ENCODE measurements at places on chromosomes 5 and 9.

GRCh38 chr9:87944682-87945081, 26.9 kb downstream of the SPATA31C1 start:
- DNase-seq: no peak

- DNase-seq: no peak
Observed at GRCh38 chr5:90355635-90356034, 53.9 kb downstream of the CETN3 start.

DNA sequence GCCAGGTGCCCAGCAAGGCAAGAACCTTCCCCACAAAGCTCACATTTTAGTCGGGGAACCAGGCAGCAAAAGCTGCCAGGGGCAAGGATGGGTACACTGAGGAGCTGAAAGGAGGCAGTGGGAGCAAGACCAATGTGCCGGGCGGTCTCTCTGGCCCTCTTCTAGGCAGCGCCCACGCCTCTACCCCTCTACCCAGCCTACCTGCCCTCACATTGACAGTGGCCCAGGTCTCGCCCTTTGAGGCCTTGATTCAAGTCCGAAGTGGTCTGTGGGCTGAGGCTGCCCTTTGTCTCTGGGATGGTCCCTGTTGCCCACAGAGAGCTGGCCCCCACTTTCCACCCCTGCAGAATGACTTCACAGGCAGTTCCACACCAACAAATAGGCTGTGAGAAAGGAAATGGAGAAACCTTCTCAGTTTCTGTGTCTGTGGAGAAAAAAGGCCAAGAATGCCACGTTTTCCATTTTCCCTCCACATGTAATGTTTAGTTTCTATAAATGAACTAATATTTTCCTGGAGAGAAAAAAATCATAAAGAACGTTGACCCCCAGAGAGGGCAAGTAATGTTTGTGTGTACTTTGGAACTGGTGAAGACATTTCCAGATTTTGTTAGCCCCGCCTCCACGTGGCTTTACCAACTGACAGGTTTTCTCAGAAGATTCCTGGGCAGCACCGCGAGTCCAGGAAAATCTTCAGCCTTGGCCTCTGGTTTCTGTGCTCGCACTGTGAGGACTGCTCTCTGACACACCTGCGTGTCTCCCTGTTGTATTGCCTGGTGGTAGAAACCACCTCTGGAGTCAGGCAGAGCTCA, 57.4 kb upstream of the ANGPTL2 start:
- DNase-seq: no peak

DNA sequence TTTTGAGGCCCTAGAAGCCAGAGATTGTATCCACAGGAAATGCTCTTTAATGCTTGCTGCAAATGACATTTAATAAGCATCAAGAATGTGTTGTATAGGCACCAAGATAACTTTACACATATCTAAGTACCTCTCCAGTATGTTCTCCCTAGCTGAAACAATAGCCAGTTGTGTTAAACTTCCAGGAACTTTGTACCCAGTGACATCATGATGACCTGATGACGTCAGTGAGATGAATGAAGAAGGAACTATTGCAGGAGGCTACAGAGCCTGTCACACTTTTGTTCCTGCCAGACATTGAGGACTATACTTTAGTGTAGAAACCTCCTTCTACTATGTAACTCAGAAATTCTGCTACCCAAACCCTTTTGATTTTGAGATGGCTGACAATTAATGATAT, 129.8 kb downstream of the CD180 start:
- DNase-seq: no peak

DNA sequence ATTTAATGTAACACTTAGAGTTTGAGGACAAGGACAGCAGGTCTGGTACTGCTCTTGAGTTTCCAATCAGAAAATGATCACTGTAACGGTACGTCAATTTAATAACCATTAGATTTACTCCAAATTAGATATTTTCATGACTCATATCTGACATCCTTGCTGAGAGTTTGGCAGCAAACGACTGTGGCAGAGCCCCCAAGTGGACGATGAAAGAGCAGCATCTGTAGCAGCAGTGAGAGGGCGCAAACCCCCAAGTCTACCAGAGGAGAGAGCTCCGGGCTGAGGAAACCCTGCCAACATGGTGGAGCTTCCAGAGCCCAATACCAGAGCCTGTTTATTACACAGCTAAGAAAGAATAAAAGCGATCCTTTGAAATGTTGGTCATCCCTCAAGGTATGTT, 73.2 kb upstream of the EPB41L4A start:
- DNase-seq: no peak

GRCh38 chr9:107105784-107106183, 177.3 kb upstream of the RAD23B start:
- no peak for DNase-seq

DNA sequence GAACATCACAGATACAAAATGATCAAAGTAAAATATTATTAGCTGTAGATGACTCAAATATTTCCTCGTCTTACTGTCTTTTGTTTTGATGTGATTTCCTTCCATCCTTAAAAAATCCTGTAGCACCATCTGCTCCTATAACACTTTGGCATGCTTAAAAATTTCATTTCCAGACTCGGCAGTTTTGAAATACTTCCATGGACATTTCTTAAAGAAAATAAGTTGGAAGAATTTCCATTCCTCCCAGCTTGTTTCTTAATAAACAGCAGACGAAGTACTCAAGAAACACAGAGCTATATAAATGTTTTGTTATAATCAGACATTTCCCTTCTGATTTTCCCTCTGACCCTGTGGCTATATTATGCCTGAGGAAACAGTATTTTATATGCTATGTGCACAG, 41.2 kb upstream of the SVEP1 start:
- no peak for DNase-seq

- no peak for DNase-seq
Observed at GRCh38 chr5:102590467-102590866, 91.7 kb upstream of the SLCO6A1 start.

DNA sequence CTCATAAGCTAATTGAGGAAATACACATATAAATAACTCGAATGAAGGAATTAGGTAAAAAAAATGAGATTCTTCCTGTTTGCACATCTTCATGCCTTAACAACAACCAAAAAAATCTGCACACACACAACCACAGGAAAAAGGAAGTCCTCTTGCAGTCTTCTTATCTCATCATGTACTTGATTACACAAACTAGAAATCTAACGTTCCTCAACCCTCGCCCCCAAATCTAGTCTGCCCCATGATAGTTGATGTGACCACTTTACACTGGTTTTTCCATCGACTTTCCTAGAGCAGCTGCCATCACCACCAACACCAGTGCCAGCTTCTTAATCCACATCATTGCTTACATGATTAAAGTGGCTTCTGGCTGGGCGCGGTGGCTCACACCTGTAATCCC, 31.2 kb upstream of the RNU6ATAC start:
- DNase-seq: no peak

DNA sequence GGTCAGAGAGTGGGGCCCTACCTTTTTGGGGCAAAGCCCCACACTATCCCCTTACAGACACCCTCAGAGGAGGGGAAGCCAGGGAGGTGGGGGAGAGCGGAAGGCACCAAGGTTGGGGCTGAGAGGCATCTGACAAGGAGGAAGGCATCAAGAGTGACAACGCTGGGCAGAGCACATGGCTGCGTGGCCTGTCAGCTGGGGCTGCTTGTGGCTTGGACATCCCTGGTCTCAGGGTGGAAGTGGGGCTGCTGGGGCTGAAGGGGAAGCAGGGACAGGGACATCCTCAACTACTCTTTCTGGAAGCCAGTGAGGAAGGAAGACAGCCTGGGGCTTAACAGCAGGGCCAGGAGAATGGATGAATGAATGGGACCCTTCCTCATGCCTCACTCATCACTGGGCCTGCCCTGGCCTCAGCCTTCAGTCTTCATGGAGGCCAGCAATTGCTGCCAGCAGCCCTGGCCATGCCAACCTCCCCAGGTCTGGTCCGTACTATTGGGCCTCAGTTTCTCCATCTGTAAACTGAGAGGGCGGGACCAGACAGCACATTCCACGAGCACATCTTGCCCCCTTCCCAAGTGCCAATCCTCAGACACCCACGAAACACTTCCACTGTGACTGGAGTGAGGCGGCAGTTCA, 993 bp upstream of the RALGDS start:
- no peak for DNase-seq

- no peak for DNase-seq
Observed at GRCh38 chr5:80150731-80151130, 105.1 kb downstream of the SERINC5 start.

- DNase-seq: no peak
Observed at GRCh38 chr5:20445326-20445860, 457.4 kb upstream of the CDH18 start.

GRCh38 chr5:133397990-133398645, 214.2 kb downstream of the FSTL4 start:
- DNase-seq: no peak

DNA sequence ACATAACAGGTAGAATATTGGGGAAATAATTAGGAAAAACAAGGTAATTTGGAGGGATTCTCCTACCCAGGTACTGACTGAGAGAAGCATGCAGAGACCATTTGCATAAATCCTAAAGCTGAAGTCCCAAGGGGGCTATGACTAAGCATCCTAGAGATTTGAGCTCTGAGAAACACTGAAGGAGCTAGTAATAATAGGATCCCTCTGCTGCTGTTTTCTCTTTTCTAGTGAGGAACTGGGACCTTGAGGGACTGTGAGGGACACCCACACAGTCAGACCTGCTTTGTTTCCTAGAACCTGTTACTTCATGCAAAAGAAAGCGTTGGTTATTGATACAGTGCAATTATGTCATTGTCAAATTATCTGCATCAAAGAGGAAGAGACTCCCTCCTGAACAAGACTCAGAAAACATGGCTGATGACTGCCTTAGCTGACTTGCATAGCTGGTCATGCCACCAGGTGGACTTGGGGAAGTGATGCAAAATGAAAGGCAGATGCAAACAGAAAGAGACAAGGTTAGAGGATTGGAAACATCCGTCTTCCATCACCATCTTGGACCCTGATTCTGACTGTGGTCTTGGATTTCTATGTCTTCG, 335.4 kb downstream of the NTRK2 start:
- DNase-seq: no peak

DNA sequence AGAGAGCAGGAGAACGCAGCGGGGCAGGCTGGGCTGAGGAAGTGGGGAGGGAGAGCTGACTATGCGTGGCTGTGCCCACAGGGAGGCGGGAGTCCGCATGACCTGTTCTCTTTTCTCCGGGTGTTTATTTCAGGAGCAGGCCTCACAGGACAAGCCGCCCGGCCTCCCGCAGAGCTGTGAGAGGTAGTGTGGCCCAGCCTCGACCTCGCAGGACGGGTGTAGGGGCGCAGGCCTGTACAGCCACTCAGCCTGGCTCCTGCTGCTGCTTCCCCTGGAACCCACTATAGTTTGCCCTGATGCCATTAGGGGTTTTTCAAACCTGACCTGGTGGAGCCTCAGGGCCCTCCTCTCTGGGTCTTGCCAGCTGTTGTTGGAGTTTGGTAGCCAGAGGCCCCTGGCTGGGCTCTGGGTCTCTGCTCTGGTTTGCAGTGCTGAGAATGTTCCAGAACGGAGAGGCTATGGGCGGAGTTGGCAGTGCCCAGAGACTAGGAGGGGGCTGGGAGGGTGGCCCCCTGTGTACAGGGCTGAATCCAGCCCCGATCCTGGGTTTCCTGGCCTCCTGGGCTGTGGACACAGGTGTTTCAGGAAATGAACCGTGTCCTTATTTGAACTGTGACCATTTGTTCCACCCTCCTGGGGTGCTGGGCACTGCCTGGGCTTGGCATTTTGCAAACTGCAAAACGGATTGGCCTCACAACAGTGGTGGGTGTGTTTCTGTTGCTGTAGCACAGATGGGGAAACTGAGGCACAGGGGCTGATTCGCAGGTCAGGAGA, 78.8 kb downstream of the WNK2 start:
- no peak for DNase-seq

All from NCI-H1436 (cell line).